Midbrain (tissue), 1 donor: ENCODE measurements at places on chromosomes 11 and 22.

DNA sequence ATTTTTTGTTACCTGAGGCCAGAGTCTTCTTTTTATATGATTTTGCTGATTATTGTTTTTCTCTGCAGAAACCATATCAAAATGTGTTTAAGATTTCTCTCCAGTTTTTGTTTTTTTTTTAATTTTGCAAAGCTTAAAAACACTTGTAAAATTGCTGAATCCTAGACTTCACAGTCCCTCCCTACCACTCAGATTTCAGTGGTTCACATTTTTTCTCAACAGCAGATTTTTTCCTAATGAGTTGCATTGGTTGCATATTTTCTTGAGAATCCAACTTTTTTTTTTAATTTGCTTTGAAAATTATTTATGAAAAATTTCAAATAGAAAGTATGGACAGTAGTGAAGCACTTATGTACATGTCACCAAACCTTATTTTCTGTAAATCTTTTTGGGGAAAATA is 5.8 kb downstream of the ARL14EP start:
- no peak for DNase-seq

- no peak for DNase-seq
Observed at GRCh38 chr11:34495239-34495723, 18.3 kb downstream of the ELF5 start.

DNA sequence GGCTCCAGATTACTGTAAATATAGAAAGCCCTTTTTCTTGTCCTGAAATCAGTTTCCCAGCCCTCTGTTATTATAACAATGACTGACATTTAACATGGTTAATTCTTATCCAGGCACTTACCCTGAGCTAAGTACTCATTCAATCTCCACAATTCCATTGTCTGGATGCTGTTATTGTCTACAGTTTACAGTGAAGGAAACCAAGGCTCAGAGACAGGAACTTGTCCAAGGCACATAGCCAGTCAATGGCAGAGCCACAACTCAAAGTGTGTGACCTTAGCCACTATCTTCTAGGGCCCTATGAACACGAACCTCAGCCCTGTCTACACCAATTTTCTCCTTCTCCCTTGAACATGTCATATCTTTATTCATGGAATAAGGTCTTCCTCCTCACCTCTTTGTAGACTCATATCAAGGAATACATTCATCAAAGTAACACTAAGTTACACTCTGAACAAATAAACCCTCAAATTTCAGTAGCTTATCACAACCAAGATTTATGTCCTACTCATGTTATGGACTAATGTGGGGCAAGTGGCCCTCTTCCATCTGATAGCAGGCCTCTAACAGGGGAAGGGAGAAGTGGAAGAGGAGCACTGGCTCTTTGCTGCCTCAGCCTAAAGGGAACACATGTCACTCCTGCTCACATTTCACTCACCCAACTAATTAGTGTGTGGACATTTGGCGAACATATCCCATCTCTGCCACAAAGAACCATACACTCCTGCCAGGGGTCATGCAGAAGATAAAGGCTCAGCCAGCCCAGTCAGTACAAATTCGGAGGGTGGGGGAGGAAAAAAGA is 39.3 kb upstream of the APLNR start:
- no peak for DNase-seq

- DNase-seq = no peak
Observed at GRCh38 chr11:96798445-96798844, 408.6 kb downstream of the JRKL start.

DNA sequence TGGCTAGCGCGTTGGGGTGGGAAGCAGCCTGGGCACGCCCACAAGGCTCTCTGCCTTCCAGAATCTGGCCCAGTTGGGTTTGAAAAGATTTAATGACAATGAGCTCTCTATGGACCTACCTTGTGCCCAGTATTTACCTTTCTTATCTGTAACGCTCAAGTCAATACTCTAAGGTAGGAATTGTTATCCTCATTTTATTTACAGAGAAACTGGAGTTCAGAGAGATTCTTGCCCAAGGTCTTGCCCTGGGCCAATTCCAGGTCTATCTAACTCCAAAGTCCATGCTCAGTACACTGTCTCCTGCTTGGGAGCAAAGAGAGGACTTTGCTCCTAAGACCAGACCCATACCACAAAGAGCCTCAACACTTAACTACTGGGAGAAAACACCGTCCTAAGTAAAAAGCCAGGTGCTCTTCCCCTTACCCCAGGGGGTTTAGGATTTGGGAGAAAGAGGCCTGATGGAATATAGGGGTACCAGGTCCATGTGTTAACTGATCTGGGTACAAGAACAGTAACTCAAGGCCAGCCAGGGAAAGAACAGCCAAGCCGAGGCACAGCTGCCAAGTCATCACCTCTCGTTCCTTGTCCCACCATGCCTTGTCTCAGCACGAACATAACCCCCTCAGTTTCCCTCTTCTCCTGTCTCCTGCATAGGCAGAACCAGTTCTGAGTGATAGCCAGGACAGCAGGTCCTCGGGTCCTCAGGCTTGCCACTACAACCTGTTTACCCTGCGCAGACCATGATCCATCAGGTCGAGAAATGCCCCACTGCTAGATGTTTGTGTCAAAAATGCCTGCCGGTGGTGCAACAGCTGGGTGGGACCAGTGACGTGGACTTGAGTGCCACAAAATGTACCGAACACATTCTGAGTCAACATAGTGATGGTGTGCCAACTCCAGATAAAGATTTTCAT is 14.6 kb downstream of the APOA4 start:
- DNase-seq = no peak

- DNase-seq = no peak
Observed at GRCh38 chr11:833849-834311, 1.1 kb downstream of the CD151 start.

- DNase-seq = no peak
Observed at GRCh38 chr11:72369743-72370142, 64.6 kb downstream of the CLPB start.

DNA sequence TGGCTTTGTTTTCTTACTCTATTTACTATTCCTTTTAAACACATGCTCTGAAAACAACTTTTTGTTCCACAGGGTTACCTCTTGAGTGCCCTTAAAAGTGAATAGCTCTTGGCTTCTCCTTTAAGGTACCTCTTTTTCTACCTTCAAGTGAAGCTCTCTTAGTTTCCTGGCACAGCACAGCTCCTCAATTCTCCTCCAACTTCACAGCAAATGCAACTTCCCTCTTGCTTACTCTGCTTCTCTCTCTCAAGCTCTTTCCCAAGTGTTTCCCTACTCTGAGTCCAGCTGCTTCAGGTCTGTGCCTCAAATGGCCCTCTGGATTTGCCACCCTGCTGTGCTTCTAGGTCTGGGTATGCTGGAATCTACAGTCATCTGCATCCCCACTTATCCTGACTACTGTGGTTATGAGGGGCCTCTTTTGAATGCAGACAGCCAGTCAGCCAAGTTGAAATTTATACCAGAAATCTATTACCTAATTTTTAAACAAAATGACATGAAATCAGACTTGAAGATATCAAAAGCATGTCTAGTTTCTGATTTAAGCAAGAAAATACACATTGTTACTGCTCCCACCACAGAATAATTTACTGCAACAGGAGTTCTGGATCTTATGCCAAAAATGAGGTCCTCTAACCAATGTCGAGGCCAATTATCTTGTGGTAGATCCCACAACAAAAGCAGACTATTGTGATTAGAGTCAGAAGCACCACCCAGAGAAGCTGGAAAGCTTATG is 371.1 kb downstream of the SOX6 start:
- no peak for DNase-seq

DNA sequence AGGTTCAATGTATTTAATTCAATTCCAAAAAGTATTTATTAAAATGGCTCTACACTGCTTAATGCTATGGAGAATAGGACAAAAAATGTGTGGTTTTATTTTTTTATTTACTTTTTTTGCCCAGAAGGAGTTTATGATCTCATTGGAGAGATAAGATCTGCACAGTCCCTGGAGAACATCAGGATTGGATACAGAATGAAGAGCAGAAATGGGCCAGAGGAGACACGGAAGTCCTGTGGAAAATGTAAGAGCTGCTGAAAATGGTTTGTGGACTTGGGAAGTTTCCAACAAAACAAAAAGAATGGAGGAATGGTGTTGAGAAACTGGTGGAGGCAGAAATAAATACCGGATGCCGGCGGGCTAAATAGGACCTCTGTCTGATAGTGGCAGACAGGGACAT is 554.6 kb downstream of the OPCML start:
- DNase-seq = no peak

GRCh38 chr11:9187616-9188015 is 77.5 kb downstream of the DENND5A start:
- peak; percentile 29 for DNase-seq

- DNase-seq = no peak
Observed at GRCh38 chr11:27193434-27194225, 153.0 kb downstream of the BBOX1 start.

GRCh38 chr11:12731841-12732336 is 57.7 kb downstream of the TEAD1 start:
- DNase-seq = no peak

- no peak for DNase-seq
Observed at GRCh38 chr11:11929920-11930319, 78.5 kb downstream of the DKK3 start.

- DNase-seq = no peak
Observed at GRCh38 chr11:22634897-22635629, 9.4 kb upstream of the FANCF start.

GRCh38 chr11:22555881-22556280 is 69.7 kb downstream of the FANCF start:
- no peak for DNase-seq

DNA sequence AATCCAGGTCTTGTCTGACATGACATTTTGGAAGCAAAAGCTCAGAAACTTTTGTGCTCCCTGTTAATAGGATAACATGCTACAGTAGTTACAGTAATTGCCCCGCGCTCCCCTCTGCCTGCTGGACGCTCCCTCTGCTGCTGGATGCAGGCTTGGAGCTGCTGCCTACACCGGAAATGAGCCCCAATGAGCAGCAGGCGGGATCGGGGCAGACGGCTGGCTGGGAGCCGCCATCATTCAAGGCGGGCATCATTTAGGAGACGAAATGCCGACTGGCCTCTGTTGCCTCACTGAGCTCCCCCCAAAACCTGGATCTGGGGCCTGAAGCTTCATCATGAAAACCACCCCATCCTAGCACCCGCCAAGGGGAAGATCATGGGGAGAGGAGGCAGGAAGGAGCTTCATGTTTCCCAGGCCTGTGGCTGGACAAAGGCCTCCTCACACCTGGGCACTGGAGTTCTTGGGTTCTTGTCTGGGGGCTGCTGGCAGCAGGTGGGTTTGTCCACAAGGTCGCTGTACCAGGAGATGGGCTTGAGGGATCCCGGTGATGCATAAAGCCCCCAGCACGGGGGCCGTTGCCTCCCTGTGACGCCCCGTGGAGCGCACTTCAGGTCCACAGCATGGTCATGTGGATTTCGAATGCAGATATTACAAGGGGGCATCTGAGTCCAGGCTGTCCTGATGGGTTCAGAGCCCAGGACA is 664.3 kb downstream of the BRD1 start:
- DNase-seq = no peak

DNA sequence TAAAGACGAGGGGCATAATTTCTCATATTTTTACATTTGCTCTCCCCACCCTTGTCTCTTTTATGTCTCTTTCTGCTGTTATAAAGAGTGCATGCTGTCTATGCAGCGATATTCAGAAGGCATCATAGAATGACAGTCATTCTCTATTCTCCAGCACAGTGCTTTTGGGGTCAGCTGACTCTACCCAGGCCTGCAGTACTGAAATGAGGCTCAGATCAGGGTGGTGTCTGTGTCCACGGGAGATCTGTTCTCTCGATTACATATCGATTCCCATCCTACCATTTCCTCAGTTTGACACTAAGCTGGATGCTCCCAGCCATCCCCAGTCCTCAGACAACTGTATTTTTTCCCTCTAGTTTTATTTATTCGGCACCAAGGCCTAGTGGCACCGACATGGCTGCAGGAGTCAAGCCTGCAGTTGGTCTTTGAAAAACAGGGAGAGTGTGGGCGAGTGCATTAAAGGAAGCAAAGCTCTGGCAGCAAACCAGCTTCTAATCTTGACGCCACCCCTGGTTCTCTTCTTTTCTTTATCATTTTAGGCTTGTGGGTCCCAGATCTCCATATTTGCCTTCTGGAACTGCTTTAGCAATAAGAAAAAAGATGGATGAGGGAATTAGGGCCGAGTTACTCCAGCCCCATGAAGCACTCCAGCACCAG is 71.6 kb upstream of the PICALM start:
- DNase-seq = peak; percentile 31

GRCh38 chr22:48721395-48721669 is 1106.3 kb downstream of the BRD1 start:
- no peak for DNase-seq

DNA sequence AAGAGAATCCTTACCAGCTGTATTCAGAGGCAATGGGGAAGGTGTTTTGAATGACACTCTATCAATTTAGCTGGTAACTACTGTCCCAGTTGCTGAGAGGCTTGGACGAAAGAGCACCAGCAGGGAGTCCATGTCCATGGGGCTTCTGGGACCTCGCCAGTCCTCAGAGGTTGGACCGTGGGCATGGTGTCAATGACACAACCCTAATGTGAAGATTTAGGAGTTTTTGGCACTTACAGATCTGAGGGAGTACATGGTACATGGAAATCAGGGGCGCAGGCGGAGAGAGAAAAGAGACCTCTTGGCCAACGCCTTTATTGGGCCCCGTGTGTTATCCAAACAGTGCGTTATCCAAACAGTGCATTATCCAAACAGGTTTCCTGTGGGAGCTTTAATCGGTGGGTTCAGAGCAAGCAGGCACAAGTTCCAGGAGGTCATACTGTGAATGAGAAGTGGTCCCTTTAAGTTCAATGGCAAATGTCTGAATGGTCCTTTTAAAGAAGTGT is 169.1 kb upstream of the B3GAT1 start:
- DNase-seq = no peak

GRCh38 chr11:71245601-71246391 is 6.6 kb downstream of the SHANK2 start:
- no peak for DNase-seq

DNA sequence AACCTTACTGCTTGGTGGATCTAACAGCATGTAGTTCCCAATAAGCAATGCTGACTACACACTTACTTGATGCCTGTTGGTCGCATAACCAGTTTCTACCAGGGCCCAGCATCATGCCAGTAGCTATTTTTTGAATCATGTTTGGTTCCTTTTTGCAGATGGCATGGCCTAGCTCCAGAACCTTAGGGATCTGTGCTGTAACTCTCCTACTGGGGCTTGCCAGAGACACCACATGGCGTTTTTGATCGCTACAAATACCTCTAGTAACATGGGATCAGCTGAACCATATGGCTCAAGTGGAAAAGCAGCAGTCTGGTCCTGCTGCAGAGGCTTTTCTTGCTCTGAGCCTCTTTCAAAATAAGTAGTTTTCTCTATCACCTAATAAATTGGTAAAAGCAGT is 654.6 kb upstream of the API5 start:
- DNase-seq = no peak
